ENCODE measurements at places on chromosomes 5 and 9.
A peak's percentile ranks its signal among the peaks of the same experiment; 100 is the strongest.

- DNase-seq, result no peak
Observed at GRCh38 chr5:87155106-87155505, 112.6 kb upstream of the RASA1 start.

GRCh38 chr5:39194466-39195136, 24.8 kb downstream of the FYB1 start:
- DNase-seq, result no peak

GRCh38 chr9:16154521-16155078, 601.8 kb downstream of the CCDC171 start:
- DNase-seq, result peak; percentile 30

- DNase-seq, result no peak
Observed at GRCh38 chr5:13217636-13218035, 726.9 kb downstream of the DNAH5 start.

- DNase-seq, result no peak
Observed at GRCh38 chr9:105114964-105115728, 129.3 kb upstream of the SLC44A1 start.
